ENCODE measurements at places on chromosomes 1 and 21. TPM values are rescaled to one million over a fixed set of nuclear protein-coding genes. Genes with fewer than 3 reads are reported as not detected.

Gene GPR3
- 1.7 TPM for total RNA-seq

Gene TNFSF4
- 2.7 TPM for total RNA-seq

Gene FAM177B
- 0.66 TPM for total RNA-seq

Gene TSPAN2
- total RNA-seq = 8.9 TPM

DNA sequence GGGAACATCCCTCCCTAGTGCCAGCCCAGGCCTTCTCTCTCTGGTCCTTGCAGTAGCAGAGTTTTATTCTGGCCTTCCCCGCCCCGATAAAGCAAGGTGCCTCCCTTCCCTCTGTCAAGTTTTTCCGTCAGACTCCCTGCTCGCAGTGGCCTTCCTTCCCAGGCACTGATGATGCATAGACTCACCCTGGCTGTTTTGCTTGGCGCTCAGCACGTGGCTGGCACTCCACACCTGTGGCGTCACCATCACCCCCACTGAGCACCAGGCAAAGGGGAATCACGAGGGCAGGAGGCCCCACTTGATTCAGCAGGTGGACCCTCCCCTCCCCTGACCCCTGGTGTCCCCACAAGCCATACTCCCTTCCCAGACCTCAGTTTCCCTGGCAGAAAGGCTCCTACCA lies 7.4 kb downstream of the SLC26A9 start:
- DNase-seq = no peak

- no peak for DNase-seq
Observed at GRCh38 chr1:224737353-224737727, 121.2 kb downstream of the CNIH3 start.

DNA sequence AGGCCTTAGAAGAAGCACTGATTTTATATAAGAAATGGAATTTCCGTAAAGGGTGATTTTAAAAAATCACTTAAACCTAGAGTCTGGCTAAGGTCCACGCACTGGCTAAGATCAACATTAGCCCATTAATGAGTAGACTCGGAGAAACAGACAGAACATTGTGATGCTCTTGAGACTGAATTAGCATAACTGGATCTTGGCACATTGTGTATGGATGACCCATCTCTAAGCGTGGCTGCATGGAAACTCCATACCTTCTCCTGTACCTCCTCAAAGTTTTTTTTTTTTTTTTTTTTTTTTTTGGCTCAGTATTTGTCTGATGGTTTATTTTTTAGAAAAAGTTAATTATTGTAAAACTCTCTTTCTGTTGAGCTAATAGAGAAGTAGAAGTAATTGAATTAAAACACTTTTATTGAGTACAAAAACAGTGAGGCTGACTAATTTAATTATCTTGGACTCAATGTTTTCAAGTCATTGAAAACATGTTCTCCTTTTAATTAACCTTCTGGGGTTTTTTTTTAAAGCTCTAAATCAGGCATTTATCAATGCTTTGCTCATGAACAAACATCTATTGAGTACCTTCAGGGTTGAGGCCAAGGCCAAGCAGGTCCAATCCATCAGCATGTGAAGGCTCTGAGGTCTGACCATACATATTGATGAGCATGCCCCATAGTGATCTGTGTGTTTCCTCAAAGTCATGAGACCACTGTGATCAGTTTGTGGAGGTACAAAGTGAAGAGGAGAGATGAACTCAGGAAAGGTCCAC lies 74.0 kb downstream of the TLR5 start:
- no peak for DNase-seq

- DNase-seq = no peak
Observed at GRCh38 chr1:117416546-117417125, 49.4 kb downstream of the MAN1A2 start.

DNA sequence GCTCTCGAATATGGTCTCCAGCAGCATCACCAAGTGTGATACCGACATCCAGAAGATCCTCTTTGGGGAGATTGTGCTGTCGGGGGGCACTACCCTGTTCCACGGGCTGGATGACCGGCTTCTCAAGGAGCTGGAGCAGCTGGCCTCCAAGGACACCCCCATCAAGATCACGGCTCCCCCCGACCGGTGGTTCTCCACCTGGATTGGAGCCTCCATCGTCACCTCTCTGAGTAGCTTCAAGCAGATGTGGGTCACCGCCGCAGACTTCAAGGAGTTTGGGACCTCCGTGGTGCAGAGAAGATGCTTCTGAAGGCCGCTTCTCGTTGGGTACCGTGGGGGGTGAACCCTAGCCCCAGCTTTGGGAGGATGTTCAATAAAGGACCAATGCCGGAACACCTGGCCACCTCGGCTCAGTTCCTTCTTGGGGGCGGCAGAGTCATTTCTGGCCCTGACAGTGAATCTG lies 1.3 kb downstream of the ACTRT2 start:
- DNase-seq = no peak

DNA sequence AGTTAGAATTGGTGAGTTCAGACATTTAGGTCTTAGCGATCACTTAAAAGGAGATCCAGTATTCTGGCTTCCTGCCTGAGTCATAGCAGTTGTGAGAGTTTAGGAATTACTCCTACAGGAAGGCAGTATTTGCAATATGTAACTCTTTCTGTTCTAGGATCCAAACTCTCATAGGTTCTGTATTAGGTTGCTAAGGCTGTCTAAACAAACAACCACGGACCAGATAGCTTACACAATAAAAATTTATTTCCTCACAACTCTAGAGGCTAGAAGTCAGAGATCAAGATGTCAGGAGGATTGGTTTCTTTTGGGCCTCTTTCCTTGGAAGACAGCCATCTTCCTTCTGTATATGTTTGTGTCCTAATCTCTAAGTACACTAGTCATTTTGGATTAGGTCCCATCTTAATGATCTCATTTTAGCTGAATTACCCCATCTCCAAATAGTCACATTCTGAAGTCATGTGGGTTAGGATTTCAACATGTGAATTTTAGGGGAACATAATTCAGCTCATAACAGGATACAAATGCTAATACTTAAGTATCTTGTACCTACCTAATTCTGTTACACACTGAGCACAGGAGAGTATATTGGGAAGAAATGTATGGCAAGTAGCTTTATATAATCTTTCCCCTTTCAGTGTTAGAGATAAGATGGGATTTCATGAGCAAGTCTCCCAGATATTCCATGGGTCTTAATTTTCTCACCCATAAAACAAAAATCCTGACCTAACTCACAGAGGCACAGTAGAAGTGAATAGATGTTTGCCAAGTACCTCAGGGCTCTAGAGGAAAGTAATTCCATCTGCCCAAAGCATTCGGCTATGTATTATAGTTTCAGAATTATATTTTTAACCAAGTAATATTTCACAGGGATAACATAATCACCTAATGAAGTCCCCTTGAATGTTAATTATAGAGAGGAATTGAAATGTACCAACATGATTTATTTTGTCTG lies 144.4 kb downstream of the PTBP2 start:
- DNase-seq = no peak

DNA sequence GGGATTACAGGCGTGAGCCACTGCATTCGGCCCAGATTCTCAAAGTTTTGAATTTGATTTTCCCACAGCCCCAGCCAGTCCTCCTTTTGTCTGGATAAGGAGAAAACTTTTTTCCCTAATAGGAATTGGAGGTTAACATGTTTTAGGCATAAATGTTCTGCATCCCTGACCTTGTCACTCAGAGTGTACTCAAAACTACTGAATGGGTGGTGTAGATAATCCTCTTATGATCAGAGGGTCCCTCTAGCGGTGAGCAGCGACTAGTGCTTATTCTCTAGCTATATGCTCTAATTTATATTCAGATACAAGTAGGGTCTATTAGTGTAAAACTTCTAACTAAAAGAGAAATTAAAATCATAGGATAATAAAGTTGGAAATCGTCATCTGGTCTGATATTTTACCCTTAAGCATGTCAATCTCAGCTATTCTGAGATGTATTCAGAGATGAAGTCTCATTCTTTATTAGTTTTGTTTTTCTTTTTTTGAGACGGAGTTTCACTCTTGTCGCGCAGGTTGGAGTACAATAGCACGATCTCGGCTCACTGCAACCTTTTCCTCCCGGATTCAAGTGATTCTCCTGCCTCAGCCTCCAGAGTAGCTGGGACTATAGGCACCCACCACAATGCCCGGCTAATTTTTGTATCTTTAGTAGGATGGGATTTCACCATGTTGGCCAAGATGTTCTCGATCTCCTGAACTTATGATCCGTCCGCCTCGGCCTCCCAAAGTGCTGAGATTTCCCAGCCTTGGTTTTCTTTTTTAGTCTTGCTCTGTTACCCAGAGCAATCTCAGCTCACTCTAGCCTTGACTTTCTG lies 2.7 kb upstream of the PSMD4 start:
- peak; percentile 38 for DNase-seq

GRCh38 chr1:183607322-183607980 lies 17.2 kb upstream of the NCF2 start:
- no peak for DNase-seq

GRCh38 chr1:169048043-169048442 lies 58.4 kb upstream of the ATP1B1 start:
- DNase-seq = no peak

DNA sequence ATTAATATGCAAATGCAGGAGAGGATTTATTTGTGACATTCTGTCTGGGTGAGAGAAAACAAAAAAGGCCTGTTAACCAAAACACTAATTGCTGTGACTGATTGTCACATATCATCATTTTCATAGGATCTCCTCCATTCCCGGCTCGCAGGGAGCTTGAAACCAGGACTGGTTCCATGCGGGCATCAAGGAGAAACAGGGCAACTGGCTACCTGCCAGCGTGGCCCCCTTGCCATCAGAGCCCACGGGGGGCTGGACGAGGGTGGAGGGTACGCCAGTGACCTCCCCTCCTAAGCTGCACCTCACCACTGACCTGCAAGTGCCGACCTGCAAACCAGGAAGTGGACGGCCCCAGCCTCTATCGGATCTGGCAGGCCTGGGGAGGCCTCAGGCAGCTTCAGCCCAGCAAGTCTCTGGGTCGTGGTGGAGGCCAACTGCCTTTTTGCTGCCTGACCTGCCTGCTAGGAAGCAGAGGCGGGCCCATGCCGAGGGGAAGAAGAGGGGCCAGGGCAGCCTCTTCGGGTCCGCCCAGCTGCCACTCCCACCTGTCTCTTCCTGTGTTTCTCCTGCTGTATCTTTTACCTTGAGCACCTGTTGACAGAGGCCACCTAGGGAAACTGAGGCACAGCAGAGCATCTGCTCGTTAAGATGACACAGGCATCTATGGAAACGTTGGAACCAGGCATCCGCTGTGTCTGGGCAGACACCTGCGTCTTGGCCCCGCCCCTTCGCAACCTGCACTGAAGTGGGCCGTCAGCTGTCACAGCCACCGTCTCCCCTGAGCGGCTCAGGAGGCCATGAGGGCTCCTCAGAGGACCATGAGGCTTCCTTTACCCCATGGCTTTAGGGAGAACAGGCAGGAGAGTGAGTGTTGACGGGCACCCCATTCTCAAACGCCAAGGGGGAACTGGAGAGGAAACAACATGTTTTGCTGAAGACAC lies 74.8 kb downstream of the CASZ1 start:
- no peak for DNase-seq

- DNase-seq = peak; percentile 84
Observed at GRCh38 chr1:178581351-178582303, 68.7 kb downstream of the TEX35 start.

GRCh38 chr1:240687820-240688219 lies 75.9 kb upstream of the GREM2 start:
- DNase-seq = no peak
